Activated CD4-positive, CD25-positive, alpha-beta regulatory T cell treated with anti-CD3 and anti-CD28 coated beads, Interleukin-2, amount 50 U/mL, for 24 hours (primary cell): ENCODE measurements at places on chromosomes 16 and 17.

- ATAC-seq = no peak
These were observed 3.7 kb downstream of the NFE2L1 start for GRCh38 chr17:48051706-48052486.

- peak; percentile 75 for ATAC-seq
These were observed 2.9 kb upstream of the SCIMP start for GRCh38 chr17:5237541-5238016.

DNA sequence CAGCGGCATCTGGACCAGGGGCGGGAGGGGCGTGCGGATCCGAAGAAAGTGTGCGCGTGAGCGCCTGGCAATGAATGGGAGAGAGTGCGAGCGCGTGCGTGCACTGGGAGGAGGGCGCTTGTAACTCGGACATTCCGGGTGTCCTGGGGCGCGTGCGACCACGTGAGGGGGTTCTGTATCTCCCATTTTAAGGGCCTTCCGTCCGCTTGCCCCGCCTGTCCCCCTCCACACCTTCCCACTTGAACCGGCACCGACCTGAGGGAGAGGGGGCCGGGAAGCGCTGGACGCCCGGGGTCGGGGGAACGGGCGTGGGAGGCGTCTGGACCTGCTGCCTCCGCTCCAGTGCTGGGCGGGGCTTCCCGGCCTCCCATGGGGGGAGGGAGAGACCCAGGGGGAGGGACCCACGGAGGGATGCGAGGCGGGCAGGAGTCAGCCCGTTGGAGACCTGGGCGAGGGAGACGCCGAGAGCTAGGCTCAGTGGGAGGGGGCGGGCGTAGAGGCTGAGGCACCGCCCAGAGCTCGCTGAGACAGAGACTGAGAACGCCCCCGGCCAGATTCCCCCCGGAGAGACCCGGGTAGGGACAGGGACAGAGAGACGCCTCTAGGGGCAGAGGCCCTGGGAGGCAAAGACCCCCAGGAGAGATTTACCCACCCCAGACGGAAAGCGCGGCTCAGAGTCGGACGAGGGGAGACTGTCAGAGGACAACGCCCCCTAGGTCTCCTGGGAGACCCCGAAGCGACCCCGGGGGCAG is at the start of gene KREMEN2:
Gene KREMEN2 (plus strand): TSS at position 553 of the 752 bp plus-strand sequence. CDS start 246 bp downstream, outside the sequence.
- peak; percentile 30 for ATAC-seq

DNA sequence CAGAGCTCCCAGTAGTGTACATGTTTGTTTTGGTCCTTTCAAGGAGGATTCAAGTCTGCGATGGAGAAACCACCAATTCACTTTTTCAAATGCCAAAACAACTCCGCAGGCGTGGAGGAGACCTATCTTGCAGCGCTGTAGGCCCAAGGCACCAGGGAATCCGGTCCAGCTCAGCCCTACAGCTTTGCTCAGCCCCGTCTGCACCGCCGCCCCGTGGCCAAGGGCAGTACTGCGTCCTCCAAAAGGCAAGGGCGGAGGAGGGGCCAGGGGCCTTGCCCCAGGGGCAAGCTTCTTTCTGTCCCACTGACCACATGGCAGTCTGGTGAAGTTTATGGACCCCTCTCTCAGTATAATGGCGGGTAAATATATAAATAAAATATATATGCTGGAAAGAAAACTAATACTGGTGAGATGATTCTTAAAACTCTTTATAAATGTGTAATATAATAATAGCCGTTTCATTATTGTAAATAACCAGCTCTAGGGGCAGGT is 709 bp upstream of the CD300LG start:
- ATAC-seq = peak; percentile 89

- ATAC-seq = peak; percentile 69
These were observed at the start of gene TBC1D24 for GRCh38 chr16:2474877-2475412. TSS of gene TBC1D24 (plus strand) at chr16:2475127. CDS start at chr16:2496149, 21,022 bp downstream.

DNA sequence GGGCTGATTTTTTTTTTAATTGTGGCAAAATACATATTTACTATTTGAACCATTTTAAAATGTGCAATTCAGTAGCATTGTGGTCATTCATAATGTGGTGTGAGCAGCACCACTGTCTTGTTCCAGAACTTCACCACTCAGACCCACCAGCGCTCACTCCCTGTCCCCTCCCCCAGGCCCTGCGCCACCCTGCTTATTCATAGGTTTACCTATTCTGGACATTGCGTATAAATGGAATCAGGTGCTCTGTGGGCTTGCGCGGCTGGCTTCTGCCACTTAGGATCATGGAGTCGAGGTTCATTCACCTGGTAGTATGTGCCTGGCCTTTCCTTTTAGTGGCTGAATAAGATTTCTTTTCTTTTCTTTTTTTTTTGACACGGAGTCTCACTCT is 59.4 kb downstream of the NT5M start:
- no peak for ATAC-seq

DNA sequence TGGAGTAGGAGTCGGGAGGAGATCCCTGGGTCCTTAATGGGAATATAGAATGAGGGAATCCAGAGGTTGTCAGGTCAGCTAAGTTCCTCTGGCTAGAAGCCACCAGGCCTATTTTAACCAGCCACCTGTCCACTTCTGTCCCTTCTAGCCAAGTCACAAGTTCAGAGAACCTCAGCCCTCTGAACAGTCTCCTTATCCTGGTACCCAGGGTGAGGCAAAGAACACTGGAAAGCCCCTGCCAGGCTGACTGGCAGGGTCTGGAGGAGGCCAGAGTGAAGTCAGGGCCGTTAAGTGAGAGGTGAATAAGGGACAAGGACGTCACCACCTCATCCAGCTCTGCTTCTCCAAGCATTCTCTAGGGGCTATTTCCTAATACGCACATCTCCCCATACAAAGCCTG is 2.7 kb downstream of the CTDNEP1 start:
- ATAC-seq = no peak

GRCh38 chr17:27504188-27504995 is 48.1 kb downstream of the KSR1 start:
- ATAC-seq = no peak

DNA sequence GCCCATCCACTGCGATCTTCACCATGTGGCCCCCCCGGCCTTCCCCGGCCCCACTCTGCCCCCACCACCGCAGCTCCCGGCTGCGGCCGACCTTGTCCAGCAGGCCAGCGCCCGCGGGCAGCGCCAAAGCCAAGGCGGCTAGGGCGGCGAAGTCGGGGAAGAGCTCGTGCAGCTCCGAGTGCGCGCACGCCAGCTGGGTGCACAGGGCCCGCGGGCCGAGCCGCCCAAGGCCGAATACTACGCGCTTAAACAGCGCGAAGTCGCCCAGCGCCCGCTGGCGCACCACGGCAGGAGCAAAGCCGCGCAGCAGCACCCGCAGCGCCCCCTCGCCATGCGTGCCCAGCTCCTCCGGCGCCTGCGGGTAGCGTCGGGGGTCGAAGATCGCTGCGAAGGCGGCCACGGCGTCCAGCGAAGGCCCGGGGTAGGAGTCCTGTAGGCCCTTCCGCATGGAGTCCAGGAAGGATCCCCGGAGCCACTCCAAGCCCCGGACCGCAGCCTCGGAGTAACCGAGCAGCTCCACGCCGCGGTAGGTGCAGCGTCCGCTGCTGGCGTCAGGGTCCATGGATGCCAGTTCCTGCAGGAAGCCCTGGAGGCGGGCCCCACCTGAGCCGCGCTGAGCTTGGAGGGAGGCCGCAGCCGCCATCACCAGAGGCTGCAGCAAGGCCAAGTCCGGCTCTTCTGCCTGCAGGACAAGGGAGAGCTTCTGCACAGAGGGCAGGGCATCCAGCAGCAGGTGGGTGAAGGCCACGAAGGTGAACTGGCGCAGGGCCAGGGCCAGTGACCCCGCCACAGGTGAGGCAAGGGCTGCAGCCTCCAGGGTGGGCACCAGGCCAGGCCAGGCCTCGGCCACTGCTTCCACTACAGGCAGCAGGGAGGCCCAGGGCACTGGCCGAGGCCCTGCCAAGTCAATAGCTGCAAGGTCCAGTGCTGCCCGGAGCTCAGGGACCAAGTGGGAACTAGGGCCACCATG is 10.3 kb downstream of the C17orf113 start:
- ATAC-seq = no peak

- ATAC-seq = no peak
These were observed 240.5 kb downstream of the SEC14L1 start for GRCh38 chr17:77381185-77381700.

- no peak for ATAC-seq
These were observed 30.0 kb downstream of the EEF2K start for GRCh38 chr16:22235839-22236745.

DNA sequence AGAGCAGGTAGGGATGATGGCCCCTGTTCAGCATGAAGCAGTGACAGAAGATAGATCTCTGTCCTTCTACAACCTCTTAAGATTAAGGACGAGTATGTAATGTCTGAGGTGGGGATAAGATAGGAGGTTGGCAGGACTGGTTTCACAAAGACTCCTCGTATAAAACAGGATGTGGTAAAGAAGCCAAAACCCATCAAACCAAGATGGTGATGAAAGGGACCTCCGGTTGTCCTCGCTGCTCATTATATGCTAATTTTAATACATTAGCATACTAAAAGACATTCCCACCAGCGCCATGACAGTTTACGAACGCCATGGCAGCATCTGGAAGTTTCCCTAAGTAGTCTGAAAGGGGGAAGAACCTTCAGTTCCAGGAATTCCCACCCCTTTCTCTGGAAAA is 27.3 kb downstream of the MIS12 start:
- ATAC-seq = peak; percentile 48

GRCh38 chr16:87463722-87464690 is 28.8 kb downstream of the ZCCHC14 start:
- peak; percentile 46 for ATAC-seq

- ATAC-seq = no peak
These were observed 1.8 kb downstream of the CDH15 start for GRCh38 chr16:89173174-89173921.

GRCh38 chr17:66578781-66579489 is 256.0 kb upstream of the CACNG5 start:
- ATAC-seq = no peak

DNA sequence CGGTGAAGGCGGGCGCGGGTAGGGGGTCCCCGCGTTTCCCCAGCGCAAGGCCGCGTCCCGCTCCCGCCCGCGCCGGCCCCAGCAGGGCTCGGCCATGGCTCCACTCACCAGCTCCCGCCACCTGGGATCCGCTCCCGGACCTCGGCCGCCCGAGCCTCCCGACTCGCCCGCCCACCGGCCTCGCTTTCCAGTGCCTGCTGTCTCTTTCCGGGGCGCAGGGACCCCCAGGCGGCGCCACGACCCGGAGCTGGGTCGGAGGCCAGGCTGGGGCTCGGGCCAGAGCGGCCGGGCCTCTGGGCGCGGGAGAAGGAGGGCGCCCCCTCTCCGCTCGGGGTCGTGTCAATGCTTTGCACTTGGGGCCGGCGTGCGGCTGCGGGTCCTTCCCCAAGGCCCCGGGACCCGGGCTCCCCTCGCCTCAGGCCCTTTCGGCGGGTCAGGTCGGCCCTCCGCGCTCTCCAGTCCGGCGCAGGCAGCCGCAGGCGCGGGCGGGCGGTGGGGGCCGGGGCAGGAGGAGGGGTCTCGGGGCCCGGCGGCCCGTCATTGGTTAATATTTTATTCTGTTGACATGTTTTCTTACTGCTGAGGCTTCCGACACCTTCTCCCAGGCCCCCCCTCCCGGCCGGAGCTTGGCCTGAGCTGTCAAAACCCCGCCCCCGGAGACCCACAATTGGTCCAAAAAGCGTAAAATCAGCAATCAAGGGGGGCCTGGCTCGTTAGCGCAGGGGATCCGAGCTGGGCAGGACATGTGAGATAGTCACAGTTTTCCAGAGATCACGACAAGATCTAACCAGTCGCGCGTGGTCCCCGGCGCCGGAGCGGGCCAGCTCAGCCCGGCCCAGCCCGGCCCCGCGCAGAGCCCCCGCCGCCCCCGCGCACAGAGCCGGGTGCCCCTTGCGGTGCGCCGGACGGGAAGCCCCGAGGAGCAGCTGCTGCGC is at the start of gene TBX2:
Gene TBX2 (plus strand): TSS at position 713 of the 935 bp plus-strand sequence. CDS start 334 bp downstream, outside the sequence.
- no peak for ATAC-seq

GRCh38 chr17:75077496-75078283 is 10.1 kb upstream of the SLC16A5 start:
- peak; percentile 85 for ATAC-seq

- ATAC-seq = no peak
These were observed 138.8 kb downstream of the PRKCA start for GRCh38 chr17:66441101-66441661.

GRCh38 chr16:27724482-27725235 is 174.7 kb downstream of the KATNIP start:
- ATAC-seq = no peak

- peak; percentile 96 for ATAC-seq
These were observed 24.9 kb downstream of the SBK1 start for GRCh38 chr16:28317040-28317880.

DNA sequence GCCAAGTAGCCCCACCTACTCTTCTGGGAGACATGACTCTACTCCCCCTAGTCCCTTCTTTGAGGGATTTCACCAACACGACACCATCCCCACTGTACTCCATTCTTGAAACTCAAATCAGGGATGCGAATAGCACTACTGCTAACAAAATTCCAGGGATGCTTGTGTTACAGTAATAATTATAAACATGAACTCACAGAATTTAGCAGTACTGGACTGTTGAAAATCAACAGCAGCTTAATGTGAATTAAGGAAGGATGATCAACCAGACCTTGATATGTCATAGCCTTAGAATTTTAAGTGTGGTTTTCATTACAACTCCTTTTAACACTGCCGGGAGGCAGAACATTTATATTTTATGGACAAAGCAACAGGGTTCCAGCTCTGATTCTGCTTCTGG is 37.9 kb downstream of the AMFR start:
- ATAC-seq = no peak

- ATAC-seq = no peak
These were observed 47.4 kb downstream of the B9D1 start for GRCh38 chr17:19315104-19315503.

GRCh38 chr17:29977836-29978235 is 36.4 kb downstream of the EFCAB5 start:
- no peak for ATAC-seq

DNA sequence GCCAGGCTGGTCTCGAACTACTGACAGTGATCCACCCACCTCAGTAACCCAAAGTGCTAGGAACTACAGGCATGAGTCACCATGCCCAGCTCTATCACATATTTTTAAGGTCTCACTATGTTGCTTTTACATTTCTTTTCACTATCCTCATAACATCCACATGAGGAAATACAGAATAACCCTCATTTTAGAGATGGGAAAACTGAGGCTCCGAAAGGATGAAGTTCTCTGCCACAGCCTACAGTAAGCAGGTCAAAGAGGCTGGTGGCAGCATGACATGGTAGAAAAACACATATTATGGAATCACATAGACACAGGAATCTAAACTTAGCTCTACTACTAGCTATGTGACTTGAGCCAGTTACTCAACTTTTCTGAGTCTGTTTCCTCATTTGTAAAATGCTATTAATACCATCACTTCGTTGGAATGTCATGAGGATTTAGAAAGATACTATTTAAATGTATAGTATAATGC is 32.2 kb downstream of the APPBP2 start:
- no peak for ATAC-seq
